ENCODE measurements at places on chromosomes 1 and 21.
A peak's percentile ranks its signal among the peaks of the same experiment; 100 is the strongest.

DNA sequence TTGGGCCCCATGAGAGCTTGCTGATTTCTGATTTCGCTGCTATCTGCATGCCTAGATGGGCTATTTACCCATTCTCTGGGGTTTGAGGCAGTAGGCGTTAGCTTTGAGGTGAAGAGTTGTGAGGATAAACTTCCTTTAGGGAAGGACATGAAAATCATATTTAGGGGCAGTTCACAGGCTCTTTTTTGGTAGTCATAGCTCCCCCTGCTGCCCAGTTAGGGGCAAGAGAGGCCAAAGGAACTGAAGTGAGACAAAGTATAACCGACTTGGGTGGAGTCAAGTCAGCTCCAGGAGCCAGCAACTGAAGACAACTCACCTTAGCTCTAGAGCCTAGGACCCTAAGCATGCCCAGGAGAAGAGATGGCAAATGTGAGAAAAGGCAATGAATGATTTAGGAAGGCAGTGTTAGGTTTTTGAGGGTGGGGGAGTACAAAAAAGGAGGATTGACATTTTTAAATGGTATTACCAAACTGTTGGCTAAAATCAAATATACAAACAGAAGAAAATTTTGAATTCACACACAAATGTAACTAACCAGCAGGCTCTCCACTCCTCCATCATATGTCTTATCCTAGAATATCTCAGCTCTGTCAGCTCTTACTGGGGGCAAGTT, 625.2 kb downstream of the LMO4 start:
- peak; percentile 94 for DNase-seq

DNA sequence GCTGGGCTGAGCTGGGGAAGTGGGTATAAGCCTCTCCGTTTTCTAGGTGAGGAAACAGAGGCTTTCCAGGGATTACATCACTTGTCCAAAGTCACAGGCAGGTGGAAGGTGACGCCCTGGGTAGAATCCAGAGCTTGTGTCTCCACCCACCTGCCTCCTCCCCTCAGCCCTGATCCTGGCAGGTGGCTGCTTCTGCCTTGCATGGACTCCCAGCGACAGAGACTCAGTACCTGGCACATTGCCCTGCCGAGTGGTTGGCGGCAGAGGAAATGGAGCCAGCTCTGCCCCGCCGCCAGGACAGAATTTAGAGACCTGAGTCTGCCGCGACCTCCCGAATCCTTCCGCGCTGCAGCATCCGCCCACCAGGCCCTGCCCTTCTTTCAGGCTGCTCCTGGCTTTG, 2.1 kb downstream of the PLA2G2E start:
- peak; percentile 77 for DNase-seq

DNA sequence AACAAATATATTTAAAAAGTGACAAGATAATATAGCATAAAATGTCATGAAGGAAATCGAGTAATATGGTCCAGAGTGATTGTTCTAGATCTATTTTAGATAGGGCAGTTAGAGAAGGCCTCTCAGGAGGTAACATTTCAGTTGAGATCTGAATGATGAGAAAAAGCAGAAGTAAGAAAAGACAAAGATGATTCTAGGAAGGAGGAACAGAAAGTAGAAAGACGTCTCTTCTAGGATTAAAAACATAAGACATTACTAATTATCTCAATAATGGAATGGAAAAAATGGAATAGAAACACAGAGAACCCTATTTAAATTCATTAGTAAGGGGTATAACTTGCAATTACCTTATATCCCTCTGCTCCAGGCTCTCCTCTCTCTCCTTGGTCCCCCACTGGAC, 130.0 kb upstream of the ZNHIT6 start:
- no peak for DNase-seq

DNA sequence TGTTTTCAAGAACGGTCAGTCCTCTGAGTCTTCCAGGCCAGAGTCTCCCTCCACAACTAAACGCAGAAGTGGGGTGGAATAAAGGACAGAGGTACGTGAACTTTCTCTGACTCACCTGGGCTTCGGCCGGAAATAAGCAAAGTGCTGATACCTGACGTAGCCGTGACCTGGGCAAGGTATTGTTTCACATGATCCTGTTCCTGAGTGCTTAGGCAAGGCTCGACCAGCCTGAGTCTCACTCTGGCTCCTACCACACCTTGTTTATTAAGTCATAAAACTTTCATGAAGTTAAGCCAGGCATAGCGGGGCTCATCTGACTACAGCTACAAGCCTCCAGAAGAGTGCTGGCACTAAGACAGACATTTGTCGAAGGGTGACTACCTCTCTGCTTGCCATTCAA, 327.5 kb downstream of the SETD4 start:
- DNase-seq = no peak

DNA sequence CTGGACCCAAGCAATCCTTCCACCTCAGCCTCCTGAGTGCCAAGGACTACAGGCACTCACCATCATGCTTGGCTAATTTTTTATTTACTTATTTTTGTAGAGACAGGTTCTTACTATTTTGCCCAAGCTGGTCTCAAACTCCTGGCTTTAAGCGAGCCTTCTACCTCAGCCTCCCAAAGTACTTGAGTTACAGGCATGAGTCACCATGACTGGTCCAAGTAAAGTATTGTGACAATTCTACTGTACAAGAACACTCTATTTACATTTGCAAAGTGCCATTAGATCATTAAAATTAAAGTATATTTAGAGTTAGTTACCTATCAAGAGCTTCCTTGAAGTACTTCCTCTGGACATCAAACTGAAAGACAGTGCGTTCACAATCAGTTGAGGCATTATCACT, 44.8 kb downstream of the NRDC start:
- no peak for DNase-seq

GRCh38 chr1:98688110-98688739, 26.7 kb downstream of the SNX7 start:
- DNase-seq = no peak

GRCh38 chr1:44263568-44264450, 50.5 kb downstream of the DMAP1 start:
- no peak for DNase-seq

GRCh38 chr1:19582318-19582717, 61.8 kb upstream of the NBL1 start:
- peak; percentile 88 for DNase-seq

DNA sequence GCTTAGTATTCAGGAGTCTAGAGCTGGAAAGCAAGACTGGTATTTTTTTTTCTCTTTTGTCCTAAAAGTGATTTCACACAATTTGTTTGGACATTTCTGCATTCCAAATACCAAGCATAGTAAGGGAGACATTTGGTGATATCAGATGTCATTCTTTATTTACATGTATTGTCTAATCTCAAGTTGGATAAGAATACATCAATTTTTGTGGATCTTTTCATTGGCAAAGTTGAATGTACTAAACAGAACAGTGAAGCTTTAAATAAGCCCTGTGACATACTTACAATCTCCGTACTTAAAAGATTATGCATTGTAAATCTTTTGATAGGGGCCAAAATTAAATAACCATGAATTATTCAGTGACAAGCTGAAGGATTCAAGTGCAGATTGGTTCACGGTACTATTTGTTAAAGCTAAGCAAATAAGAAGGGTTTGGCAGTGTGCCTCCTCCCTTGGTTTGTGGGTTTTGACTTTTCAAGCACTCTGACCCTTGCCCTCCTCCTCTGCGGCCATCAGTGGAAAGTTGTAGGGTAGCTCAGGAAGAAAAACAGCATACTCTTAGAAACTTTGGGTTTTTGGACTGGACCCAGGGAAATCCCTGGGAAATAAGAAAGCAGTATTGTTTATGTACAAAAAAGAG, 663.7 kb downstream of the ADGRL2 start:
- DNase-seq = peak; percentile 75

- no peak for DNase-seq
Measured at GRCh38 chr1:193185901-193186731, at the start of gene B3GALT2. B3GALT2 (minus strand) TSS chr1:193186613; CDS start chr1:193181562, 5,051 bp downstream.

- peak; percentile 58 for DNase-seq
Measured at GRCh38 chr1:54227091-54227602, 27.2 kb downstream of the MRPL37 start.

GRCh38 chr1:23514111-23514679, 16.8 kb downstream of the E2F2 start:
- no peak for DNase-seq

DNA sequence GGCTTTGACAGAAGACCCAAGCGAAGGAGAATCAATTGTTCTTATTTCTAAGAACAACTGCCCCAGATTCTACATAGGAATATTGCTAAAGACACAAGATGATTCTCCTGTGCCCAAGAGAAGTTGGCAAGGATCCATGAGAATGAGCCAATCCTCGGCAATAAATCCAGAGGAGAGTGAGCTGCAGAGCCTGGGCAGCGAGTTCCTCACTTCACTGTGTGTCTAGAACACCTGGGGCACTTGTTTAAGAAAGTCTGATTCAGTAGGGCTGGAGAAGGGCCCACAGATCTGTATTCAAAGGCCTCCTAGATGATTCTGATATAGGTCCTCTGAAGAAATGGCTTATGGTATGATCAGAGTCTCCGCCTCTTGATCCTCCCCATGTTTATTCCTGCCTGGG, 31.8 kb downstream of the GADD45A start:
- DNase-seq = peak; percentile 69

GRCh38 chr1:226091461-226091860, 28.9 kb downstream of the H3-3A start:
- no peak for DNase-seq

- no peak for DNase-seq
Measured at GRCh38 chr1:90504509-90504908, 212.6 kb downstream of the BARHL2 start.

DNA sequence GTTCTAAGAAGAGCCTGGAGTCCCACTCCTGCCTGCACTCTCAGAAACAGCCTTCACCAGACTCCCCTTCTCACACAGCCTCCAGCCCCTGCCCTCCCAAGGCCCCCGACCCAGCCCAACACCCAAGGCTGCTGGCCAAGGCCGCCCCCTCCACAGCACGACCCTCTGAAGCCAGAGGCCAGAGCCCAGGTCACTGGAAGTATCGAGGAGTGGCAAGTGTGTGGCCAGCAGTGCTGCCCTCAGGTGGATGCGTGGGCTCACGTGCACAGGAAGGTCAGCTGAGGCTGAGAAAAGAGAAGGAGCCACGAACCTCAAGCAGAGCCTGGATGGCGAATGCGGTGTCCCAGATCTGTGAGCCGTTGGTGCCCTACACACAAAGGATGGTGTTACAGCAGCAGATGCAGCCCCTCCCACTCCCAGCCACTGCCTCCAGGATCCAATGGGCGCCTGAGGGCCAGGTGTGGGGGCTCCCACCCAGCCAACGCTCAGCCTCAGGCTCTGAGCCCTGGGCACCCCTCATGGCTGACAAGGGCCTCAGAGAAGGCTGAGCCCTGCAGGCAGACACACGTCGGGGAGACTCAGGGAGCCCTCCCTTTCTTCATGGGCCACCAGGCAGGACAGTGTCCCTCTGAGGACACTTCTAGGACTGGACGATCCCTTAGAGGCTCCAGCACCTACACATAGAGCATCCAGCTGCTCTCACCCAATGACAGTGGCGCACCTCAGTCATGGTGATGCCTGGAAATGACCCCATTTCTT, 18.0 kb downstream of the LSS start:
- no peak for DNase-seq

- no peak for DNase-seq
Measured at GRCh38 chr1:202013603-202014002, 3.2 kb downstream of the ELF3 start.

GRCh38 chr1:210340311-210340710, 11.6 kb downstream of the HHAT start:
- DNase-seq = no peak

GRCh38 chr1:96722161-96722922, 758 bp downstream of the PTBP2 start:
- DNase-seq = peak; percentile 41

DNA sequence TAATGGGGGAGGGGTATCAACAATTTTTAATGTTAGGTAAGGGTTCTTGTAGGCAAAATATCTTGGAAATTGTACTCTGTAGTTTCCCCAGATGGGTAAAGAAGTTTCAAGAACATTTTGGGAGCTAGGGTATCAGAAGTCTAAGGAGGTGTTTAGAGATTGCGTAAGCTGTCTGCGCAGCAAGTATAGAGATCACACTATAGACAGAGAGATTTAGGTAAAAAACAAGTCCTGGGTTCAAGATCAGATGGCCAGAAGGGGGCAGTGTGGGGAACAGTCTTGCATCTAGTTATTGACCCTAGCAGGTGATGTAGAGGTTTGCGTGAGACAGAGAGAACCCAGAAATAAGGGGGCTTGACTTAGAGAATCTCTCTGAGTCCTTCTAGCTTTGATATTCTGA, 80.8 kb downstream of the S1PR1 start:
- no peak for DNase-seq

DNA sequence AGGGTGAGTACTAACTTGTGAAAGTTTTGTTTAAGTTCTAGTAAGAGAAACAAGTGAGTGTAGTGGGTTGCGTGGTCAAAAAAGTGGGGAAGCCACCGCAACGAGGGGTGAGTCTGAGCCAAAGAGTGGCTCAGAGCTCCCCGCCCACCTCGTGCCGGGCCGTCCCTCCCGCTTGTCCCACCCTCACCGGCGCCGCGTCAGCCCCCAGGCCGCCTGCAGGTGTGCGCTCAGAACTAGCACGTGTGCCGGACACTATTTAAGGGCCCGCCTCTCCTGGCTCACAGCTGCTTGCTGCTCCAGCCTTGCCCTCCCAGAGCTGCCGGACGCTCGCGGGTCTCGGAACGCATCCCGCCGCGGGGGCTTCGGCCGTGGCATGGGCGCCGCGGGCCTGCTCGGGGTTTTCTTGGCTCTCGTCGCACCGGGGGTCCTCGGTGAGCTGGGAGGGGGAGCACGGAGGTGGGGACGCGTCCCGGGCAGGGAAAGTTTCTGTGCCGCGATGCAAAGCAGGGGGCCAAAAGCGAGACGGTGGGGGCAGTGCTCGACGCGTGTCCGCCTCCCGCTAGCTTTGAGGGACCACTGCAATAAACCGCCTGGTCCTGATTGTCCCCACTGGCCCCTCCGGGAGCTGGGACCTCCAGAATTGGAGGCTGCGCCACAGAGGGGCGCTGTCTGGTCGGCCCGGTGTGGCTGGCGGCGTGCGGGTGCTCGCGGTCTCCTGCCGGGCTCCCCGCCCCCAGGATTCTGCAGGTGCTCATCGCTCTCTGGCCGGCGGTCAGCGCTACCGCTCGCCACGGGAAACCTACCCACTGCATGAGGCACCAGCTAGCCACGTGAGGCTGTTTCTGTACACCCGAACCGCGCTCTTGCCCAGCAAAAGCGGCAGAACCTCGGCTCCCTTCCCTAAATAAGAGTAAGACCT, at the start of gene CR2:
TSS of gene CR2 (plus strand) at position 283 of the 919 bp plus-strand sequence. CDS start at position 374, 91 bp downstream.
- no peak for DNase-seq

DNA sequence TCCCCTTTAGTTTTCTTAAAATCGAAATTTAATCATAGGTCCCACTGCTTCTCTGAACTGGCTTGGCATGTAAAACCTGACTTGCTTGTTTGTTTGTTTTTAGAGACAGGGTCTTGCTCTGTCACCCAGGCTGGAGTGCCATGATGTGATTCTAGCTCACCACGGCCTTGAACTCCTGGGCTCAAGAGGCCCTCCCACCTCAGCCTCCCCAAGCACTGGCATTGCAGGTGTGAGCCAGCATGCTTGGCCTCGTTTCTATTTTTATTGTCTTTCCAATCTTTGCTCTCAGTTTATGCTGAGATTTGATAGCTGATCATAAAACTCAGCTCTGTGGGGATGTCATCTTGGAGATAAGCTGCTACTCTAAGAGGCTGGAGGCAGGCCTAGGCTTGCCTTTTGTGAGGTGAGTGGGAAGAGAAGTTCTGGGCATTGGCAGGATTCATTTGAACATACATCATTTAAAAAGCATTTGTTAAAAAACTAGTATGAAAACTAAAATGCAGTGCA, 51.5 kb upstream of the GCLM start:
- DNase-seq = no peak
